ENCODE measurements at places on chromosomes 3 and 15.

- no peak for DNase-seq
Observed at GRCh38 chr3:42702066-42702951, at the start of gene HHATL. Gene HHATL (minus strand): TSS chr3:42702798. CDS start chr3:42700826, 1,972 bp downstream.

DNA sequence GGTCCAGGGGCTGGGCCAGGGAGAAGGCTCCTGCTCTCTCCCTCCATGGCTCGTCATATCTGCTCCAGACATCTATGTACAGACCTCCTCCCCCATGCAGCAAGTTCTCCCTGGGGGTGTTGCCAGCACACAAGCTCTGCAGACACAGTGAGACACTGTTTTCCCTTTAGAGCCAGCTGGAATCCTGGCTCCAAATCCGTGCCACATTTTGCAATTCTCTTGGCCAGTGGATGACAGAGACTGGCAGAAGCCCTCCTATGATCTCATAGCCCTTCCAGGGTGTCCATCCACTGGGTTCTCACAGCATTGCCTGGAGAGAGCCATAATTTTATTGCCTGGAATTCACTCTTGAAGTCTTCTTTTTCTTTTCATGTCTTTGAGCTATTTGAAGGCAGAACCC is 203.9 kb downstream of the TLE3 start:
- no peak for DNase-seq

GRCh38 chr15:75042730-75043508 is 19.5 kb downstream of the PPCDC start:
- DNase-seq, result peak; percentile 86

DNA sequence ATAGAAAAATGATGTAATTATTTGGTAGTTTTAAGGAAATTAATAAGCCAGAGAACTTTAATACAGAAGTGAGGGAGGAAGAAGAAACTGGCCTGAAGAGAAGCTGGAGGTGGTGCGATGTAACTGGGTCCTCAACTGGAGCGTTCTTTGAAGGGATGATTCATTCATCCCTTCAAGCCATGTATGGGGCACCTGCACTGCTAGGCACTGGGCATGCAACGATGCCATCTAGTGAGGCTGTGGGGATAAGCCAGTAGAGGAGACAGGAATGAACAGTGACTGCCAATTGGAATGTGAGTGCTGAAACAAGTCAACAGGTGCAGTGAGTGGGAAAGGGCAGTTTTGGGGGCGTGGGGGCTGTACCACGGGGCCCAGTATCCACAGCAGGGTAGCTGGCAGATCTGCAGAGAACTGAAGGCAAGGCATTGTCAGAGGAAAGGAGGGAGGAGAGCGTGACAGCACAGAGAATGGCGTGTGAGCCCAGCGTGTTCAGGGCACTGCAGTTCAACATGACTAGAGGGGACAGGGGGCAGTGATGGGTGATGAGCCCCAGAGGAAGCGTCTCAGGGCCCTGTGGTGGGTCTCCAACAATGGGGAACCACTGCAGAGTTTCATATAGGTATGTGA is 3.8 kb upstream of the KIF23 start:
- peak; percentile 33 for DNase-seq

DNA sequence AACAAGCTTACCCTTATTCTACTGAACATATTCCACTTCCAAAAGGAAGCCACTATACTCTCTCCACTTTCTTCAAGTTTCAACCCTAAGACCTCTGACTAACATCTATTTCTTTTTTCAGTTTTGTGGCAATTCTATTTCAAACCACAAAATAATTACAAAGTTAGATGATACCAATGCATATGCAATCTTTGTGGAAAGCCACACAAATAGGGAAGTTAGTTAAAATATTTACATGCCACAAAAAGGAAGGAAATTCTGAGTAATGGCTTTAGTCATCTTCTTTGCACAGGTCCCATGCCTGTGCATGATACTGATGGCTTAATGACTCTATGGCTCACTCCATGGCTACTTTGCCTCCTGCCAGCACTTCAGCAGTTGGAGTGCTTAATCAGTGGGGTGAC is 57.0 kb upstream of the MCTP2 start:
- peak; percentile 59 for DNase-seq

- no peak for DNase-seq
Observed at GRCh38 chr3:190865419-190865818, 2.9 kb upstream of the GMNC start.

DNA sequence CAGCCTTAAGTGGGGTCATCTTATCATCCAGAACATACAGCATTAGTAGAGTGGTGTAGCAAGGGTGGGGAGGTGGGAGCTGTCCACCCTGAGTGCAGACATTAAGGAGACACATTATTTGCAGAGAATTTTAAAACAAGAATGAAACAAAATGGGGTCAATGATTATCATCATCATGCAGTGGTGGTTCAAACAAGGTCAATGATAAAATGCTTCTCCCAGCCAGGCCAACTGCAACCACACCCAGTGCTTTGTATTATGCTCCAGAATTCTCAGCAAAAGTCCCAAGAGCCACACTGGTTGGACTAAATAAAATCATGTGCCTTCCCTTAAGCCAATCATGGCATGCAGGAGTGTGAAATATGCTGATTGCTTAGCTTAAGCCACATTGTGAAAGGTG is 96.7 kb upstream of the FHIT start:
- no peak for DNase-seq

- peak; percentile 84 for DNase-seq
Observed at GRCh38 chr15:43777267-43777914, 625 bp upstream of the ELL3 start.

- no peak for DNase-seq
Observed at GRCh38 chr15:88467935-88468528, 524 bp downstream of the MRPS11 start.

- no peak for DNase-seq
Observed at GRCh38 chr3:17592956-17593355, 149.5 kb downstream of the TBC1D5 start.

DNA sequence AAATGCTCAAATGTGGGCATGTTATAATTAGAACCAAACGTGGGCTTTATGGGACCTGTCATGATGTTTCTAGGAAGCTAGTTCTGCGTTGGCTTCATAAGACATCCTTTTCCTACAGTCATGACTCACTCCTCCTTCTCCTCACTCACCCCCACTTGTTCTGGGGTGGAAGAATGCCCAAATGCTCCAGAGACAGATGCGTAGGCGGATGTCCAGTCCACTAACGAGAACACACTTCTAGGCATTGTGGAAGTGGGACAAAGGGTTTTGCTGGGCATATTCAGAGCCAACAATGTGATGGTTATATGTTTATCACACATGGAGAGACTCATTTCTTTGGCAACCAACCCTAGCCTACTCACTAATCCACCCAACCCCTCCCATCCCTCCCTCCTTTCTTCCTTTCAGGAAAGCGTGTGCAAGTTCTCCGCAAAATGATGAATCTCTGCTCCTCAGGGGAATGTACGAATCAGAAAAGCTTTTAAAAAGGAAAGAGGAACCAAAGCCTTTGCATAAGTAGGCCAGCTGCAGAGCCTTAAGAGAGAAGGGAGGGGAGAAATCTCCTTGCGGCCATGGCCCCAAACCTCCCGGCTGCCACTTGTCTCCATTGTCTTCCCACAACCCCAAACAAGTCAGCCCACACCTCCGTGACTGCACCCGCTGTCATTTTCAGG is 123.0 kb upstream of the SPRED1 start:
- DNase-seq, result no peak

- DNase-seq, result no peak
Observed at GRCh38 chr3:190646996-190647395, 133.1 kb downstream of the IL1RAP start.

Data from activated CD4-positive, alpha-beta T cell treated with anti-CD3 and anti-CD28 coated beads, Interleukin-2, Interleukin-4, amounts not matched to agents 100 ng/mL and 50 ng/mL, durations not matched to agents 16 hours and 8 hours (primary cell).